ENCODE measurements at places on chromosomes 7 and 10.

GRCh38 chr7:112022128-112022527, 184.1 kb downstream of the DOCK4 start:
- no peaks in the 10 kb centered on the region for H3K36me3 ChIP-seq
- no peak overlapping the region for H3K4me3 ChIP-seq
- H3K4me1 ChIP-seq, result no peaks in the 10 kb centered on the region
- no peaks in the 10 kb centered on the region for H3K27me3 ChIP-seq
- no peak overlapping the region for H3K27ac ChIP-seq
- no peak for DNase-seq

GRCh38 chr10:106996510-106996909, 168.0 kb downstream of the SORCS1 start:
- no peaks in the 10 kb centered on the region for H3K36me3 ChIP-seq
- no peaks in the 10 kb centered on the region for H3K4me1 ChIP-seq
- H3K27me3 ChIP-seq, result peaks cover 77% of the 10 kb centered on the region
- DNase-seq, result no peak

- peak; percentile 52 for DNase-seq
- H3K27ac ChIP-seq, result no peak overlapping the region
- no peaks in the 10 kb centered on the region for H3K36me3 ChIP-seq
- no peak overlapping the region for H3K4me3 ChIP-seq
- no peaks in the 10 kb centered on the region for H3K27me3 ChIP-seq
Measured at GRCh38 chr10:60664859-60665258, 113.4 kb upstream of the CDK1 start.

- H3K4me1 ChIP-seq, result no peaks in the 10 kb centered on the region
- H3K27me3 ChIP-seq, result no peaks in the 10 kb centered on the region
- DNase-seq, result no peak
- no peak overlapping the region for H3K4me3 ChIP-seq
- H3K36me3 ChIP-seq, result no peaks in the 10 kb centered on the region
Measured at GRCh38 chr7:51187941-51188340, 128.7 kb downstream of the COBL start.

GRCh38 chr7:150876817-150877526, 24.7 kb downstream of the AOC1 start:
- no peaks in the 10 kb centered on the region for H3K36me3 ChIP-seq
- H3K27ac ChIP-seq, result no peak overlapping the region
- peak; percentile 72 for DNase-seq
- H3K27me3 ChIP-seq, result peaks cover 11% of the 10 kb centered on the region
- H3K4me3 ChIP-seq, result no peak overlapping the region

DNA sequence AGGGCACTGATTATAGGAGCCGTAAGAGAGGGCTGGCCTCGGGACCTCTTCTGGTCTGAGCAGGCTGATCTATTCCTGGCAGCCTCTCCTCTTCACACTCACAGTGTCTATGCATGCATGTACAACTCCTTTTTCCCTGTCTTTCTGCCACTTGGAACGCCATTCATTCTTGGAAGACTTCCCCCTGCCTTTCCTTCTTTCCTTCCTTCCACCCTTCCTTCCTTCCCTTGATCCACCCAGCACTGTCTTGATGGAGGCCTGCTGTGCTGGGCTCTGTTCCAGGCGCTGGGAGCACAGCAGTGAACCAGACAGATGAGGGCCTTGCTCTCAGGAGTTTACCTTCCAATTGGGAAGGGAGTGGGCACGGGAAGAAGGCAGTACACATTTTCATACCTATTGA, 114.8 kb downstream of the SH3PXD2A start:
- no peak overlapping the region for H3K27ac ChIP-seq
- H3K27me3 ChIP-seq, result no peaks in the 10 kb centered on the region
- peaks cover 34% of the 10 kb centered on the region for H3K4me1 ChIP-seq
- DNase-seq, result no peak
- H3K4me3 ChIP-seq, result no peak overlapping the region

Measured in PC-3 (cell line).